ENCODE measurements at places on chromosomes 12 and 14.
A peak's percentile ranks its signal among the peaks of the same experiment; 100 is the strongest.

DNA sequence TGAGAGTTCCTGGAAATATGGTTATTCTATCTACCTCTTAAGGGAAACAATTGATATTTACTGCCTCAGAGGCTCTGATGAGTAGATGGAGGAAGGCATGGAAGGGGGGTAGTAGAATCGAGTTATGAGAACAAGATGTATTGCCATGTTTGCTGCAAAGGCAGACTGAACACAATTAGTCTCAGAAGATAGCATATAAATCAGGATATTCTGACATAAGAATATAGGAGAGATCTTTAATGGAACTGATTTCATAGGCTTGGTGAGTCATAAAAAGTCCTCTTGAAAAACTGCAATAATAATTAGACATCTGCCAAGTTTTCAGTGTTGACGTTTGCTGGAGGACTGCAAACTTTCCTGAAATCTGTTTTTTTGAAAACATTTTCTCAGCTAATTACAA lies 636.1 kb downstream of the TMTC2 start:
- no peak for DNase-seq

GRCh38 chr14:65560340-65561027 lies 148.0 kb downstream of the FUT8 start:
- peak; percentile 10 for DNase-seq

GRCh38 chr14:102646615-102647014 lies 54.2 kb downstream of the RCOR1 start:
- no peak for DNase-seq

DNA sequence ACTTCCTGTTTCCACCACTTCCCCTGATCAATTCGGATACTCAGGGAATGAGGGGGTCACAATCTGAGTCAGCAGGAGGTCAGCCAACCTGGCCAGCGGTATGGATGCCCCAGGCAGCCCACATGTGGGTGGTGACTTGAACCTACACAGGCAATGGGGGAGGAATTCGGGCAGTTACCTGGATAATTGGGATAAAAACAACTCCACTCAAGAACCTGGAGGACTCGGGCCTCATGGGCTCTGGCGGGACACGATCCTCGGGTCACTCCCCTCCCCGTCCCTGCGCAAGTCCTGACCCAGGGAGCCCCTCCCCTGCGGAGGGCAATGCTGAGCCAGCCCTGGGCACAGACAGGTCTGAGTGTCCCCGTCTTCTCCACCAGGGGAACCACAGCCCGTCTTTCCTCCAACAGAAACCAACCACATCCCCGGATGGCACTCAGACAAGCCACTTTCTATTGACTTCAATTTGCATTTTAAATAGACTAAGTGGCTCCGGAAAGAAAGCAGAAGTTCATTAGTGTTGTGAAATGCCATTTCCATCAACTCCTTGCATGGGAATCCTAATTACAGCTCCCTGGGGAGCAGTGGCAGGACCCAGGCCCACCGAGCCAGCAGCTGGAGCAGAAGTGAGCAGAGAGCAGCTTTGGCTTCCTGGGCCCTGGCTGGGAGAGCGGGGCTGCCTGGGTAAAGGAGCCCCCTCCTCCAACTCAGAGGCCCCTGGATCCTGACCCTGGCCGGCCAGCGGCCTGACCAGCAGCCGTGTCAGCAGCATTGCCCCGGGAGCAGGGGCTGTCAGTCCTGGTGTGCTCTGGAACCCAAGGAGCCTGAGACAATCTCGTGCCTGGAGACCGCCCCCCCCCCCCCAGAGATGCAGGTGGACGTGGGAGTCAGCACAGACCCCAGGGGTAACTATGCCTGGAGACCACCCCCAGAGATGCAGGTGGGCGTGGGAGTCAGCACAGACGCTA lies 374.1 kb downstream of the ADGRD1 start:
- no peak for DNase-seq

DNA sequence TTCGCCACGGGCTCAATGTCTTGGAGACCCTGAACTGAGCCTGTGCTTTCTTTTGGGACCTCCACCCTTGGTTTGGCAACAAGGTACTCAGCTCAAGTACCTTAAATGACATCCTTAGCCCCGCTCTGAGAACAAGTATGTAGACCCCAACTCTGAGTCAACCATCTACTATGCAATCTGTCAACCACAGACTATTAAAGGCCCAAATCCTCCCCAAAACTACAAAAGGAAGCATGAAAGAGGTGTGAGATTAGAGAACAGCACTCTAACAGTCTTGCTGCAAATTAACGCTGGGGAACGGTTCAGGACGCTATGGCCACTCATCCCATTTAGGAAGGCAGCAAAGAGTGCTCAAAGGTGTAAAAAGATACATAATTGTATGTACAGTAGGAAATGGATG lies 52.1 kb downstream of the CCDC88C start:
- no peak for DNase-seq

DNA sequence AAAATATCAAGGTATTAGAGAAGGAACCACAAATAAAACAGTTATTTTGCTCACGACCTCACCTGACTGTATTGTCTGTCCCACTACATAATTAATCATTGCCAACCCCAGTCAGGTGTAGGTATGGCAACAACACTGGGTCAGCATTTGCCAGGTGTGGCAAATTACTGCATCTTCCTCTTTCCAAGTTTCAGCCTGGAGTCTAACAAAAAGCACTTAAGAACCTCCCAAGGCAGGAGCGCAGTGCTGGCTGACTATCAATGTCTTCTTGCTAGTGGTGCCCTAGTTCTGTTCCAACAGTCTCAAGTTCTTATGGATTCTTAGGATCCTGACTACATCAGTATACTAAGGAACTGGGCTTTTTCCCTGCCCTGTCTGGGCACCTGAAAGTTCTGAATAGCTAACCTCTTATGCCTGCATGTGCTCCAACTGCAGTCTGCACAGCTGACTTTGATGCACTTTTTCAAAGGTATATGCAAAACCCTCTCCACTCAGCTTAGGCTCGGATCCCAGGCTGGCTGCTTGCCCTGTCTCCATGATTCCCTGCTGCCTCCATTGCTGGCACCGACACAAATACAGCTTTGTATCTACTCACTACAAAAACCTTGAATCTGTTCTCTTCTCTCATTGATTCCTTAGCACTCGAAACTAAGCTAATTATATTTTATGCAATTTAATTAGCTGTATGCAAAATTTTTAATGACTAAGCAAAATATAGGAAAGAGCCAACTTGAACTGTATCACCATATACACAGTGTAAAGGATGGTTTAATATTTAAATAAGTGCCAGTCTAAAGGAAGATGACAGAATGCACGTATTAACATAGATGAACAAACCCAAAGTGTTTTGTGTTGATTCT lies 113.3 kb downstream of the PRKD1 start:
- DNase-seq: no peak

DNA sequence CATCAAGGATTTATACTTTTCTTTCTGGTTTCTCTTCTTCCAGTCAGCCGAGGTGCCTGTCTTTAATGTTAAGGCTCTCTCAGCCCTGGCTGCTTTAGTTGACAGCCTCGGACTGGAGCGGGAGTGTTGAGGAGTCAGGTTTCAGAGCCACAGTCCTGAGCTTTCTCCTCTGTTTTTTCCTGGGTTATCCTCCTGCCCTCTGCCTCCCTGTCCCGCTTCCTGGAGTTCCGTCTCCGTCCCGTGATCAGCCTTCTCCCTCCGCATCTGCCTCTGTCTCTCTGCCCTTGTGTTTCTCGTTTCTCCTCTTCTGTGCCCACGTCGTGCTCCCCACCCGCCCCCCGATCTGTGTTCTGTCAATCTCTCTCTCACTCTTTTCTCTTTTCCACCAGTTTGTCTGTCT lies 33.0 kb downstream of the IQSEC3 start:
- no peak for DNase-seq

DNA sequence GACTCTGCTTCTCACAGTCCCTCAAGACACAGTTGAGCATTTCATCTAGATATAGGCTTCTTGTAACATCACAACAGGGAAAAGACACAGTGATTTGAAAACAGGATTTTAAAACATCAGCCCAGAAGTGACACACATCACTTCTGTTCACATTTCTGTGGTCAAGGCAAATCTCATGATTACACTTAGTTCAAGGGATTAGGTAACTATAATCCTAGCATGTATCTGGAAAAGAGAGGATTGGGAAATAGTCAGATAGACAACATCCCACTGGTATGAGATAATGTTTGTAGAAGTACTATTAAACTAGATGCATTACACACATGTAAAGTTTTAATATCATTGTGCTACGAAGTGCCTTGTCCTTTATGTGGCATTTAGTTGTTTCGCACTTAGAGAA lies 252.6 kb upstream of the PRKD1 start:
- DNase-seq: no peak

DNA sequence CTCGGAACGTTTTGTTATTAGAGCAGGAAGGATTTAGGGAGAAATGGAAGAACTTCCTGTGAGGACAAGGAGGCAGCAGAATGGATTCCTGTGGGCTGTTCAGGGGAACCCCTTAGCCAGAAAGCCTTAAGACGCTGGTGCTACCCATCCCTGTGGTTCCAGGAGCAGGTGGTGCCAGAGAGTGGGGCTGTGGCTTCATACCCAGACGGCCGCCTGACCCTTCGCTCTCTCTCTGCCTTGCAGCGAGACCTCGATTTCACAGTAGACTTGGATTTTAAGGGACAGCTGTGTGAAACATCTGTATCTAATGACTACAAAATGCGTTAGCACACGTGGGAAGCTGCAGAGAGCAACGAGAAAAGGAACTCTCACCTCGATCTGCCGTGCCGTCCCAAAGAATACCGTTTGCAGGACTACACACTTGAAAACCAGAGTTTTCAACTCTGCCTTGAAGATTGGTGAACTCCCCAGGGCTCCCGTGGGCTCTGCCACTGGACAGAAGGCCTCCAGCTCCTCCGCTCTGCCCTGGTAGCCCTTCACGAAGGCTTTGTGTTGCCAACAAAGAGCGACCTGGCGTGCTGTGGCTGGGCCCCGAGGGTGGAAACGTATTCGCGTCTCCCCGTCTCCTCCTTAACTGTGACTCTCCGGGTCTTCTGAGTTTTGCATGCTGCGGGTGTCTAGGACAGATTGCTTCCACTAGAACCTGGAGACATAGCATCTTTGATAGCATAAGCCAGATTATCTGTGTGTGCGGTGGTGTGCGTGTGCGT lies 102.0 kb downstream of the PRMT8 start:
- no peak for DNase-seq

DNA sequence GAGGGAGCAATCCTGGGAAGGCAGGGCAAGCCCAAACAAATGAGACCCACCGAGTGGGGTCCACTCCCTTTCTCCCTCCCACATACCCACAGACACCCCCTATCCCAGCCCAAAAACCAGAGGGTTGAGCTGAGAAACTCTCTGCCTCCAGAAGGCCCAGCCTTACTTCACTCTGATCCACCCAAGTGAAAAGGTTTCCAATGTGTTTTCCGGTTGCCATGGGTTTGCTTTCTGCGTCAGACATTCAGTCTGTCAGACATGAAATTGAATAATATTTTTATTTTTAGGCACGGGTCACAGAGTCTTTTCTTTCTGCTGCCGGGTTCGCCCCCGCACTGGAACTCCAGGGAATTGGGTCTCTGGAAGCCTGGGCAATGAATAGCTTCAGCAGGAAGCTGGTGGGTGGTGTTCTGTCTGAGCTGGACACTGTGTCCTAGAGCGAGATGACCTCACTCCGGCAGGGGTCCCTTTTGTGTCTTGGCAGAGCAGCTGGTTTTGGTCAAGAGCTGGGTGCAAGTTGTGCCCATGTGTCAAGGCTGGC lies 69.8 kb upstream of the CLMN start:
- DNase-seq: no peak

DNA sequence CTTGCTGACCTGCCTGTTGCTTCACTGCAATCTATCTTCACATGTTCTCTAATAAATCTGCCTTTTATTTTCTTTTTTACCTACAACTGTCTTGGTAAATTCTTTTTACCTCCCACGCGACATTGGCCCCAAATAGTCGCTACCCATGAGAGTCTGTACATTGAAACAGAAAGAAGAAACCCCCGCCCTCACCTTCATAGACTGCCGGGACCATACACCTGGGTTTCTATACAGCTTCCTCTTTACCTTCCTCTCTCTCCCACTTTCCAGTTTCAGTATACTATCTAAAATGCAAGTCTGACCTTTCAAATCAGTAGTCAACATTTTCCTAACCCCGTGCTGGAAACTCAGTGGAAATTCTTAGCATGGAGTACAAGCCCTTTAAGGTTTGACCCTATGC lies 4.8 kb downstream of the SLC8A3 start:
- no peak for DNase-seq

GRCh38 chr12:52873513-52873831 lies 24.7 kb upstream of the KRT78 start:
- no peak for DNase-seq

DNA sequence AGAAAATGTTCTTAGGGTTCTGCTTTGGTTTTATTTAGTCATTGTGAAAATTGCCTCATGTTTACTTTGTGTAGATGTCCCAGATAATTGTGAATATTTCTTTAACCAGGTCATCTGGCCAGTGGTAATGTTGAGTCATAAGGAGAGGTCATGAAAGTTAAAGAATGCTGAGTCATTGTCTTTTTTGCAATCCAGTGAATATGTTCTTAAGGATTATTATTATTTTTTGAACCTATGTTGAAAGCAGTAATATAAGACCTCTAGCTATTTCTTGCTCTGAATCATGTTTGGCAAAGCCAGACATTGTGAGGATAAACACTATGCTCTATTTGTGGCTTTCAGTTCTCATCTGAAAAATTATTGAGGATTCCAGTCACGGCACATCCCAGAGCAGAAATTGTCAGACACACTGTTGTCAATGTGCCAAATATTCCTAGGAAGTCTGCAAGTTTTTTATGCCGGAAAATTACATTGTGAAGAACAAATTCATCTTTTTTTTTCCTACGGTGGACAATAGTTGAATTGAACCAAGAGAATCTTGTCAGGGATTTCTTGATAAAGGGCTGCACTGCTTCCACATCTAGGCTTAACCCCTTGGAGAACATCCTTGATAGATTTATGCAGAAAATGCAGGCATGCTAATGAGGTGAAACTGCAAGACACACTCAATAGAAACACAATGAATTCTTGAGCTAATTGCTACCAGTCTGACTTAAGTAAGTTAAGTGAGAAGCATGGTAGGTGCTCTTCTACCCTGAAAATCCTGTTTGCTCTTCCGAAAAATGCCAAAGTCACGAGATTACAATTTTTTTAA lies 369.6 kb downstream of the ATP23 start:
- peak; percentile 99 for DNase-seq

- no peak for DNase-seq
These were observed 259.6 kb upstream of the ATP2B1 start for GRCh38 chr12:89968151-89968700.

DNA sequence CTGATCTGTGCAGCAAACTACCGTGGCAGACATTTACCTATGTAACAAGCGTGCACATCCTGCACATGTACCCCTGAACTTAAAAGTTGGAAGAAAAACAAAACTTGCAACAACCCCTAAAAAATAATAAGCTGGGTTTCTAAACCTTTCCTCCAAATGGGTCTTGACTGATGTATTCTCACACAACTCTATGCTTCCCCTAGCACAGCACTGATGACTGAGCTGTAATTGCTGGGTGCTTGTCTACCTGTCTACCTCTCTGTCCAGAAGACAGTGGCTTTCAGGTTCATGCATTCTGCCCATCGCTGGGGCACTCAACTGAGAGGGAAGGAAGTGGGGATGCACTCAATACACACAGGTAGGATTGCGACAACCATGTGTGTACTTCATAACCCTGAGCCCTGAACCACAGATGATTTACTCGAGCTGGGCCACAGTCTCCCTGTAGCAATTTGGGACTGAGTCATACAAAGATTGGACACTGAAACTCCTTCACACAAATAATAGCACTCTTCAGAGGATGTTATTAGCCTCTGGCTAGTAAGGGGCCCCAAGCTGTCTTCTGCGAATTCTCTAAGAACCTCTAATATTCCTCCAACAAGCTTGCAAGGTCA lies 44.8 kb upstream of the TMPO start:
- no peak for DNase-seq

All from RCC 7860 (cell line).